ENCODE measurements at places on chromosomes 16 and 17. TPM values are rescaled to one million over a fixed set of nuclear protein-coding genes. Genes with fewer than 3 reads are reported as not detected.

- H3K4me1 ChIP-seq, result no peaks in the 10 kb centered on the region
- peaks cover 4% of the 10 kb centered on the region for H3K27me3 ChIP-seq
- no peaks in the 10 kb centered on the region for H3K36me3 ChIP-seq
Observed at GRCh38 chr17:57697891-57698711, 47.0 kb downstream of the CCDC182 start.

DNA sequence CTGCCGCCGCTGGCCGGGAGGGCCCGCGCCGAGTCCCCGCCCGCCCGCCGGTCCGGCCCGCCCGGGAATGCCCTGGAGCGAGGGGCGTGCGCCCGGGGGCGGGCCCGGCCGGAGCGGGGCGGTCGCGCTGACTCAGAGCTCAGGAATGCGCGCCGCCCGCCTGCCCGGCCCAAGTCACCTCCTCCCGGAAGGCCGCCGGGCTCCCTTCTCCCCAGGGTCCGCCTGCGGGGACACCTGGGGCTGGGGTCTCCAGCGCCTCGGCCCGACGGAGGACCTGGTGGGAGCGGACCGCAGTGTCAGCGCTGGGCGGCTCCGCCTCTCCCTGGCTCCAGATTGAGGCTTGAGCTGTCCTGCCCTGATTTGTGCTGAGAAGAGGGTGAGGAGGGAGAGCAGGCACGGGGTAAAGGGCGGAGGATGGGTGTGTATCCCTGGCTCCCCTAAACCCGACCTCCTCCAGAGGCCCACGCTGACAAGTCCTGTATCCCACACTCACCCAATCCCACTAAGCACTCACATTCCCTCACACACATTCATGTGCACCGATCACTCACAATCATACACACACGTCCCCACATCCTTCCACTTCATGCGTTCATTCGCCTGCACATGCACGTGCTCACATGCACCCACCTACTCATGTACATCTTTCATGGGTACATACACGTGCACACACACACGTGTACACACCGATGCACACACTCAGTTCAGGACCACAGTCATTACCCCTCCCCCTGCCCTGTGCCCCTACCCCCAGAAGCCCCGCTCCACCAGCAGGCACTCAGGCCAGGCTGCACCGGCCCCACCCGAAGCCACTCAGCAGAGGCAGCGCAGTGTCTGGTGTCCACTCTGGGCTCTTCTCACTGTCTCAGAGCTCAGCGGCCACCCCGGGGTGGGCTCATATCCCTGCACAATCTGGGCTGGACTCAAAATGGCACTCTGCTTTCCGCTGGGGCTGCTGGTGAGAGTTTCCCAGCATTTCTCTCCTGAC lies at the start of gene RHBDF1:
TSS of gene RHBDF1 (minus strand) at position 71 of the 988 bp plus-strand sequence. CDS start 7,616 bp downstream, outside the sequence.
- peak; percentile 53 for DNase-seq
- H3K4me1 ChIP-seq, result peaks cover 21% of the 10 kb centered on the region
- peak within 1 kb of the TSS; percentile 94 for H3K27ac ChIP-seq
- peak within 1 kb of the TSS; percentile 82 for H3K4me3 ChIP-seq

GRCh38 chr16:50567651-50568050 lies 19.5 kb downstream of the NKD1 start:
- H3K4me3 ChIP-seq, result no peak overlapping the region
- no peaks in the 10 kb centered on the region for H3K4me1 ChIP-seq
- no peak for DNase-seq
- H3K36me3 ChIP-seq, result no peaks in the 10 kb centered on the region

DNA sequence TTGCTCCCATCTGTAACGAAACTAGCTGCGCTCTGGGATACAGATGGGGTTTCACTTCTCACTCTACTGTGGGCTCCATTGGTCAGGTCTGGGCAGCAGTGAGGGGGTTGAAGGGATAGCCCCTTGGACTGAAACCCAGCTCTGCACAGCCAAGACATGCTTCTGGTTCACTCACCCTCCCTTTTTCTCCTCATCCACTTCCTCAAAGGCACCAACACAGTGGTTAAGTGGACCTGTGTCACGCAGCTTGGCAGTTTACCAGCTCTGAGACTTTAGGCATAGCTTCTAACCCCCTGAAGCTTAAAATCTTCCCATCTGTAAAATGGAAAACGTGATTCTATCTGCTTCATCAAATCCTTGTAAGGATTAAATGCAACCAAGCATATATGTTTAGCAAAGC lies 11.5 kb upstream of the KRT38 start:
- no peaks in the 10 kb centered on the region for H3K4me1 ChIP-seq
- H3K36me3 ChIP-seq, result no peaks in the 10 kb centered on the region
- DNase-seq, result no peak
- no peak overlapping the region for H3K4me3 ChIP-seq
- H3K27ac ChIP-seq, result no peak overlapping the region

- no peaks in the 10 kb centered on the region for H3K4me1 ChIP-seq
- no peak overlapping the region for H3K4me3 ChIP-seq
- no peak overlapping the region for H3K27ac ChIP-seq
- peaks cover 3% of the 10 kb centered on the region for H3K27me3 ChIP-seq
- no peaks in the 10 kb centered on the region for H3K36me3 ChIP-seq
- DNase-seq, result no peak
Observed at GRCh38 chr17:3912827-3913226, 3.4 kb downstream of the P2RX1 start.

DNA sequence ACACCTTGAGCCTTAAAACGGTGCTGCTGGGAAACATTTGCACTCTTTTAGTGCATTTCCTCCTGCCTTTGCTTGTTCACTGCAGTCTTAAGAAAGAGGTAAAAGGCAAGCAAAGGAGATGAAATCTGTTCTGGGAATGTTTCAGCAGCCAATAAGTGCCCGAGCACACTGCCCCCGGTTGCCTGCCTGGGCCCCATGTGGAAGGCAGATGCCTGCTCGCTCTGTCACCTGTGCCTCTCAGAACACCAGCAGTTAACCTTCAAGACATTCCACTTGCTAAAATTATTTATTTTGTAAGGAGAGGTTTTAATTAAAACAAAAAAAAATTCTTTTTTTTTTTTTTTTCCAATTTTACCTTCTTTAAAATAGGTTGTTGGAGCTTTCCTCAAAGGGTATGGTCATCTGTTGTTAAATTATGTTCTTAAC lies 4.4 kb downstream of the SOX9 start:
- peak overlapping the region; percentile 85 for H3K4me3 ChIP-seq
- no peak overlapping the region for H3K27ac ChIP-seq
- no peaks in the 10 kb centered on the region for H3K27me3 ChIP-seq
- peaks cover 28% of the 10 kb centered on the region for H3K4me1 ChIP-seq
- no peak for DNase-seq
- peaks cover 20% of the 10 kb centered on the region for H3K36me3 ChIP-seq

GRCh38 chr17:62017496-62017895 lies 47.6 kb downstream of the MED13 start:
- no peaks in the 10 kb centered on the region for H3K4me1 ChIP-seq
- H3K4me3 ChIP-seq, result no peak overlapping the region
- H3K36me3 ChIP-seq, result peaks cover 29% of the 10 kb centered on the region

DNA sequence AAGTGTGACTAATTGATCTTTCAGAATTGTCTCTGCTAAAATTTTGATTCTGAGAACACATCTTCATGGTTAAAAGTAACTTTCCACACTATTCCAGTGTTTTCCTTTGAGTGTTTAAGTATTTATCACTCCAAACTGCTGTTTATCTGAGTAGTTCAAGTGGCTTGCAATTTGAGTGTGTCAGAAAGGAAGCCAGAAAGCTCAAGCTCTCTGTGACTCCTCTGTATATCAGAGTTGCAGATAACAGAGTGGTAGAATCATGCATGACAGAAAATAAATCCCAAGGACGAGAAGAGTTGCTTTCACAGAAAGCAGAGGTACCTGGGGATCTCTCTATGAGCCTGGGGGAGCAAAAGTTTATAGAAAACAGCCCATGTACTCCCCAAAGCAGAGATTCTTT lies 130.0 kb downstream of the CYB561 start:
- no peak for DNase-seq
- no peak overlapping the region for H3K27ac ChIP-seq
- H3K27me3 ChIP-seq, result no peaks in the 10 kb centered on the region
- H3K4me1 ChIP-seq, result peaks cover 2% of the 10 kb centered on the region
- H3K4me3 ChIP-seq, result no peak overlapping the region
- H3K36me3 ChIP-seq, result peaks cover 2% of the 10 kb centered on the region

DNA sequence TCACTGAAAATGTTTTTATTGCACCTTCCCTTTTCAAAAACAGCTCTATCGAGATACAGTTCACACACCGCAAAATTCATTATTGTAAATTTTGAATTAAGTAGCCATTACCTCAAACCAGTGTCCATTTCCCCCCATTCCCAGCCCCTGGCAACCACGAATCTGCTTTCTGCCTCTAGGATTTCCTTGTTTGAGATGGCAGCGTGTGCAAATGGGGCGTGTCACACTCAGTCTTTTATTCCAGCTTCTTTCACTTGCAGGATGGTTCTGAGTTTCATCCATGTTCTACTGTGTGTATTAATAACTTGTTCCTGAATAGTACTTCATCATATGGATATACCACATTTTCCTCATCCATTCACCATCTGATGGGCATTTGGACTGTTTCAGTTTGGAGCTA lies 14.8 kb downstream of the ACSF3 start:
- DNase-seq, result no peak
- H3K27ac ChIP-seq, result no peak overlapping the region
- no peaks in the 10 kb centered on the region for H3K4me1 ChIP-seq
- peaks cover 7% of the 10 kb centered on the region for H3K36me3 ChIP-seq
- H3K27me3 ChIP-seq, result no peaks in the 10 kb centered on the region

GRCh38 chr16:15054357-15055140 lies 1.3 kb downstream of the NTAN1 start:
- H3K4me3 ChIP-seq, result peak overlapping the region; percentile 86
- peaks cover 13% of the 10 kb centered on the region for H3K36me3 ChIP-seq
- H3K27ac ChIP-seq, result peak overlapping the region; percentile 88
- H3K4me1 ChIP-seq, result peaks cover 37% of the 10 kb centered on the region
- DNase-seq, result no peak
- no peaks in the 10 kb centered on the region for H3K27me3 ChIP-seq

- no peak for DNase-seq
- peaks cover 2% of the 10 kb centered on the region for H3K36me3 ChIP-seq
- no peaks in the 10 kb centered on the region for H3K27me3 ChIP-seq
- H3K4me3 ChIP-seq, result peak overlapping the region; percentile 90
- H3K4me1 ChIP-seq, result peaks cover 34% of the 10 kb centered on the region
Observed at GRCh38 chr17:67244431-67245072, 444 bp downstream of the HELZ start.

DNA sequence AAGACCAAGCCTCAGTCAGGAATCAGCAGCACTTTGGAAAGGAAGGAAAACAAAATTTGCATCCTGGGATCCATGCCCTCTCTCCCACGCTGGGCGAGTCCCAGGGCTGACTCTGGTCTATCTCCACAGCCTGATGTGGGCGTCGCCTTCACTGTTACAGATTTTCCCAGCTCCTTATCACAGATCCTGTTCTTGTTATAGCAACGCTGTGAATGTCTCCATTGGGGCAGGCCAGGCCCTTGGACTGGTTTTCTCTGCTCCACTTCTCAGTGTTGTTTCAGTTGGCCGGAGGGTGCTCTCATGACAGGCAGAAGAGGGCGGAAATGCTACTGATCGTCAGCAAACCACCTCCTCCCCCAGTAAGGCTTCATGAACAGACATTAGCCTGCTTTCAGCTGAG lies 127.9 kb upstream of the CDH11 start:
- DNase-seq, result no peak
- H3K27ac ChIP-seq, result no peak overlapping the region
- H3K36me3 ChIP-seq, result no peaks in the 10 kb centered on the region
- no peaks in the 10 kb centered on the region for H3K27me3 ChIP-seq
- no peak overlapping the region for H3K4me3 ChIP-seq

GRCh38 chr16:1157639-1158455 lies 4.9 kb downstream of the CACNA1H start:
- peaks cover 3% of the 10 kb centered on the region for H3K27me3 ChIP-seq
- no peak overlapping the region for H3K4me3 ChIP-seq
- H3K36me3 ChIP-seq, result peaks cover 1% of the 10 kb centered on the region
- no peak for DNase-seq
- H3K27ac ChIP-seq, result no peak overlapping the region

DNA sequence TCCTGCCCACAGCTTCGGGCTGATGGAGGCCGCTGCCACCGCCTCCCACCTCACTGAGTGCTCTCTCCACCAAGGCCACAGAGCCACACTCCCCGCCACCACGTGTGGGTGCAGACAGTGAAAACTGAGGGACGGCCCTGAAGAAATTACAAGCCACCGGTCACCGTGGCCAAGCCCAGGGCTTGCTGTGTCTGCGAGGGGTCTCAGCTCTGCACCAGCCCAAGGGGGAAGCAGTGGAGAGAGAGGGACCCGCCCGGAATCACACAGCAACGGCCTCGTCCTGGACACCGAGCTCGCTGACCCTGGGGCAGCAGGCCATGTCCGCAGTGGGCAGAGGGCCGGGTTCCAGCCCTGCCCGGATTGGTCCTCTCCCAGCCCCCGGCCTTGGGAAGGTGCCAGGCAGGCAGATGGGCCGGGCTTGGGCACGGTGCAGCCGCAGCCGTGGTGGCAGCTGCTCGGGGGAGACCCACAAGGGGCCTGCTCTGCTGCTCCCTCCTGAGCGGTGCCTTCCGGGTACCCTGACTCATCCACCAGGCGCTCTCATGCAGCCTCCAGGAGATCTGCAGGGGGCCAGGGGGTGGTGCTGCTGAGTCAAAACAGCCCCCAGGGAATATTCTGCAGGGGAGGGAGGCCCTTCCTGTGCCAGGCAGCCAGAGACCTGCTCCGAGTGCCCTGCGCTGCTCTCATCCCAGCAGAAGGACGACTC lies 52.0 kb downstream of the CBFA2T3 start:
- peaks cover 15% of the 10 kb centered on the region for H3K4me1 ChIP-seq
- H3K27ac ChIP-seq, result no peak overlapping the region
- no peak for DNase-seq
- no peaks in the 10 kb centered on the region for H3K27me3 ChIP-seq
- H3K36me3 ChIP-seq, result no peaks in the 10 kb centered on the region

DNA sequence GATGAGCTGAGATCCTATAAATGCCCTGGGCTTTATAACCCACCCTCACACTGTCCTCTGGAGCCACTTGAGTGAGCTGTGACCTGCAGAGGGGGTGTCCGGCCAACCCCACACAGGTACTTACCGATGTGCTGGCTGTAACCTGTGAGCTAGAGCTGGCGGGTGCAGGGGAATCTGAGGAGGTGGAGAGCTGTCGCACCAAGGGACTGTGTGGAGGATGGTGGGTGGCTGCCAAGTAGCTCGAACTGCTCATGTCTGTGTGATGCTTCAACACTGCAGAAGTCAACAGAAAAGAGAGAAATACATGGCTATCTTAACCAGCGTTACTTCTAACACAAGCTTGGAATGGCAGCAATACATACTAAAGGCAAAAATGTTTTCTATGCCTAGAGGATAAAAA lies 39.4 kb downstream of the STH start:
- DNase-seq, result no peak
- peak overlapping the region; percentile 81 for H3K27ac ChIP-seq
- H3K4me3 ChIP-seq, result no peak overlapping the region
- H3K4me1 ChIP-seq, result peaks cover 2% of the 10 kb centered on the region
- H3K27me3 ChIP-seq, result no peaks in the 10 kb centered on the region
- peaks cover 23% of the 10 kb centered on the region for H3K36me3 ChIP-seq

- peak overlapping the region; percentile 69 for H3K27ac ChIP-seq
- DNase-seq, result no peak
- H3K27me3 ChIP-seq, result no peaks in the 10 kb centered on the region
- H3K4me3 ChIP-seq, result peak overlapping the region; percentile 69
- H3K36me3 ChIP-seq, result no peaks in the 10 kb centered on the region
Observed at GRCh38 chr17:7218166-7218565, 1.5 kb downstream of the DLG4 start.

Gene HS3ST3A1
- 8.8 TPM for total RNA-seq

Gene KRT20
- total RNA-seq, result not detected

Gene EPOP
- 10.0 TPM for total RNA-seq

Gene BICDL2
- total RNA-seq, result 10.4 TPM

Measured in progenitor cell of endocrine pancreas (in vitro differentiated cells).